ENCODE measurements at places on chromosomes 6 and 20.

GRCh38 chr6:39236742-39237141 is 7.5 kb upstream of the KCNK5 start:
- no peak overlapping the region for H3K27ac ChIP-seq
- H3K27me3 ChIP-seq = peaks cover 5% of the 10 kb centered on the region
- DNase-seq = no peak
- no peaks in the 10 kb centered on the region for H3K4me1 ChIP-seq
- H3K4me3 ChIP-seq = no peak overlapping the region
- no peaks in the 10 kb centered on the region for H3K36me3 ChIP-seq

- no peak for DNase-seq
- no peaks in the 10 kb centered on the region for H3K36me3 ChIP-seq
- no peak overlapping the region for H3K27ac ChIP-seq
Measured at GRCh38 chr20:21265261-21266190, 37.6 kb upstream of the XRN2 start.

GRCh38 chr20:51985013-51985415 is 182.7 kb upstream of the SALL4 start:
- H3K4me1 ChIP-seq = peaks cover 2% of the 10 kb centered on the region
- no peak overlapping the region for H3K27ac ChIP-seq
- H3K36me3 ChIP-seq = no peaks in the 10 kb centered on the region
- no peak for DNase-seq
- no peaks in the 10 kb centered on the region for H3K27me3 ChIP-seq

DNA sequence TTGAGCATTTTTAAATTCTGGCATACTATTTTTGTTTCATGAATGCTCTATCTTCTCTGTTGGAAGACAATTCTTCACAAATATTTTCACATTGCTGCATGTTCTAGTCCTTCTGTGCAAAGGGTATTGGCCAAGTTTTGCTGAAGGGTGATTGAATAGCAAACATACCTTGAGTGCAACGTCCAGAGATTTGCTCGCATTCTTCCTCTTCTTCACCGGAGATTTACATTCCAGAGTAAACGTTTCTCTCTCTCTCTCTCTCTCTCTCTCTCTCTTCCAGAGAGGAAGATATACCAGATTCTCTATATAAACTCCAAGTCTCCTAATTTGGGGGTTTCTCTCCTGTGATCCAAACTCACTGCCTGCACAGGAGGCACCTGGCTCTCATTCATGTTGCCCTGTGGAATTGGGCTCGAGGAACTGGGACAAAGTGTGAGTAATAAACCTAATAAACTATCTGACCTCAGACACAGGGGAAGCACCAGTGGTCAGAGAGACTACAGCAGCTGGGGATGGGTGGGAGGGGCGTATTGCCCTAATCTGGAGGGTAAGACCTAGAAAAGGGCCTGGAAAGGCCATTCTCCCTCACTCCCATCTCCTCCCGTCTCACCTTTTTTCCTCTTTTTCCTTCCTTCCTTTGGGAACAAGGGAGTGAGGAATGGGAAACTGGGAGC is 1.1 kb upstream of the TREML1 start:
- no peak for DNase-seq
- H3K27me3 ChIP-seq = peaks cover 10% of the 10 kb centered on the region
- H3K36me3 ChIP-seq = no peaks in the 10 kb centered on the region
- no peak overlapping the region for H3K27ac ChIP-seq

DNA sequence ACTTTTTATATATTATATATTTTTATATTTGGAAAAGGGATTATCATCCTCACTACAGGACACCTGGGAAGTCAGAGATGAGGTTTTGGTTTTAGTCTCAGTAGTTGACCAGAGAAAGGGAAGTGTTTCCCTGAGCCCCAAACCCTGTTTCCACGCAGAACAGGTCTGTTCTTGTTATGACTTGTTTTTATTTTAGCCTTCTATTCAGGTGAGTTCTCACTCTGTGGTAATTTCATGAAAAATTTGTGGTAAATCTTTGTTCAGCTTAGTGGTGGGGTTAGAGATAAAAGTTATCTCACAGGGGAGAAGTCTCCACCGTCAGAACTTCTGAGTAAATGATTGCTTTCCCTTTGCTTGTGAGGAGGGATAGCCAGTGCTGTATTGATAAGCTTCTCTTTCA is 224.9 kb downstream of the FARS2 start:
- H3K4me1 ChIP-seq = peaks cover 4% of the 10 kb centered on the region
- no peak overlapping the region for H3K27ac ChIP-seq
- H3K4me3 ChIP-seq = no peak overlapping the region
- no peaks in the 10 kb centered on the region for H3K27me3 ChIP-seq
- no peak for DNase-seq

DNA sequence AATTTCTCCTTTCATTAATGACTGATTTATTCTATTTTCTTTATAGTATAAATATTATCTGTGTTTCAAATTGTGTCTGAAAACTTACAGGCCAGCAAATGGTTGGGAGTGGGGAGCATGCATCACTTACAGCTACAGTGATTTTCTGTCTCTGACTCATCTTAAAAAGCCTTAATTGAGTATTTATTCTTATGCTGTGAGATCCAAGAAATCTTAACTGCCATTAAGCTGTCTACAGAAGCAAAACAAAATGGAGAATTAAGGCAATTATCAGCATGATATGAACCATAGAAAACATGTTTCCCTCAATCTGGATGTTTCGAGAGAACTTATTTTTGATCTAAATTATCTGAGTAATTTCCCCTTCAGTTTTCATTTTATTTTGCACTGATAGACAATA is 831.2 kb downstream of the KIF16B start:
- H3K4me1 ChIP-seq = no peaks in the 10 kb centered on the region
- no peak for DNase-seq
- no peak overlapping the region for H3K27ac ChIP-seq
- H3K4me3 ChIP-seq = no peak overlapping the region
- H3K27me3 ChIP-seq = no peaks in the 10 kb centered on the region

DNA sequence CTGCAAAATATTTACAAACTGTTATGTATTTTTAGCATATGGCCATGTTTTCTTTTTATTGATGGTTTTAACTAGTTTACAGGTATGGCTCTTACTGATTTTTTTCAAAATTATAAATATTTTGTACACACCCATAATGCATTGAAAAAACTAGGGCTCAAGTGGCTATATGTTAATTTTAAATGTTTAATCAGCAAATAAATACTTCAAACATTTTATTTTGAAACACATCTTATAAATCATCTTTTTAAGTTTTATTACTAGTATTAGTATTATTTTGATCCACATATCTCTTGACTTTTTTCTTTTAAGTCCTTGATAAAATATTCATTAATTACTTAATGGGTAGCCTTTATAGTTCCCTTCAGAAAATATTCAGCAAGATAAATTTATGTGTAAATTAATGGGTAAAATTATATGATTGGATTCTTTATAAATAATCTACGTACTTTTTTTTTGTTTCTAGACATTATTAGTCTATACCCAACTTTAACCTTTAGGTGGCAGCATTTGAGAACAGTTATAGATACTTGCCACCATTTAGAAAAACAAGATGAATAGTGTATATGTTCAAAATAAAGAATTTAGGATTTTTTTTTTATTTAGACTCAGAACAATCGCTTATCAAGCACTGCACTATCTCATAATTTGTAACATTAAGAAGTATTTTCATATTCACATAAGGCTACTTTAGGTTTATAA is 241.9 kb downstream of the ADGRB3 start:
- DNase-seq = no peak
- H3K27me3 ChIP-seq = no peaks in the 10 kb centered on the region
- H3K4me3 ChIP-seq = no peak overlapping the region
- no peaks in the 10 kb centered on the region for H3K4me1 ChIP-seq
- H3K27ac ChIP-seq = no peak overlapping the region

DNA sequence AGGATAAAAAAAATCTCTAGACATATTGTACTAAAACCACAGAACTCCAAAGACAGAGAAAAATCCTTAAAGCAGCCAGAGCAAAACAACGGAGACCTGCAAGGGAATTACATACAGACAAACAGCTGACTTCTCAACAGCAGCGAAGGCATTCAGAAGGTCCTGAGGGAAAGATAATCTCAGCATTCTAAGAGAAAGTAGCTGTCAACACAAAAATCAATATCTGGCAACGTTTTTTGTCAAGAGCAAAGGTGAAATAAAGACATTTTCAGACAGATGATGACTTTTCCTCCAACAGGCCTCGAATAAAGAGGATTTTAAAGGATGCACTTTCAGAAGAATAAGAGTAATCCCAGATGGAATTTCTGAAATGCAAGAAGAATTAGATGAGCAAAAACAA is 6.1 kb upstream of the SCGN start:
- no peaks in the 10 kb centered on the region for H3K36me3 ChIP-seq
- H3K4me3 ChIP-seq = no peak overlapping the region
- H3K4me1 ChIP-seq = no peaks in the 10 kb centered on the region

DNA sequence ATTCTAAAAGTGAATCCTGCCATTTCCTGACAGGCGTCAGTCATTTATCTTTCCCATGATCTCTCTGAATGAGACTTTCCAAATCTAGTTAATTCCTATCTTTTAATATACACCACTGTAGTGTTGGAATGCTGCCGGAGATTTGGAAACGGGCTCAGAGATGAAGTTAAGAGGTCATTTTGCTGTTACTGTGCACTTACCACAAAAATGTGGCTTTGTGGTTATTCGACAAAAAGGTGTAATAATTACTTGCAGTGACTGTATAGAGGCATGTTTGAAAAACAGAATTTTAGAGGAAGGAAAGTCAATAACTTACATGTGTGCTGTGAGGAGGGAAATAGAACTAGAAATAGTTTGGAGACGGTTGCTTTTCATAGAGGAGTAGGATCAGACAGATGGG is 460.2 kb upstream of the BTBD3 start:
- no peak overlapping the region for H3K27ac ChIP-seq
- no peaks in the 10 kb centered on the region for H3K36me3 ChIP-seq
- no peaks in the 10 kb centered on the region for H3K4me1 ChIP-seq
- no peaks in the 10 kb centered on the region for H3K27me3 ChIP-seq
- DNase-seq = no peak
- no peak overlapping the region for H3K4me3 ChIP-seq

GRCh38 chr6:152298055-152298647 is 339.0 kb downstream of the SYNE1 start:
- peaks cover 30% of the 10 kb centered on the region for H3K4me1 ChIP-seq
- no peak overlapping the region for H3K4me3 ChIP-seq
- peaks cover 17% of the 10 kb centered on the region for H3K36me3 ChIP-seq
- no peaks in the 10 kb centered on the region for H3K27me3 ChIP-seq
- DNase-seq = no peak

DNA sequence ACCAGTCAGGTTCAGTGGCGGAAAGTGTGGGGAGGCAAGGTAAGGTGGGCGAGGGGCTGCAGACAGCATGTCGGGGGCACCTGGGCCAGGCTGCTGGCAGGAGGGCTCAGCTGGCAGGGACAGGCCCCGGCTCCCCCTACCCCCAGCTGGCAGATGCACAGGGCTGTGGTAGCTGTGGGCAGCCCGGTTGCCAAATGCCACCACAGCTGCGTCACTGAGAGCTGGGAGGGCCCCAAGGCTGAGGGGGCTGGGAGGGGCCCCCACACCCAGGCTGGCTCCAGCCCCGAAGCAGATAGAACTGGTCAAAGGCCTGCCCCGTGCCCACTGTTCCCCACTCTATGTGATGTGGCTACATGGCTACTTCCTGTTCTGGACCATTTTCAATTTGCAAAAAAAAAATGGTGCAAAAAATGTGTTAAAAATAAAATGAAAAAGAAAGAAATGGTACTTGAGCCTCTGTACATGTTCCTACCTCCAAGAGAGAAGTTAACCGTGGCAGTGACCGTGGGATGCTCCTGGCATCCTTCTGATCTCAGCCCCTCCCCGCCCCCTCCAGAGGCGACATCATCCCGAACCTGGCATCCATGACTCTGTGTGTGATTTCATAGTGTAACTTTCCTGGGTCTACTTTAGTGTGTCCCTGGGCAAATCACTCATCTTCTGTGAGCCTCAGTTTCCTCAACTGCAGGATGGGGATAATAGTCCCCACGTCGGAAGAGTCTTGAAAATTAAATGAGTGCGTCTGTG is 64.4 kb downstream of the UBE2V1 start:
- peaks cover 19% of the 10 kb centered on the region for H3K27me3 ChIP-seq
- H3K27ac ChIP-seq = no peak overlapping the region
- H3K4me3 ChIP-seq = no peak overlapping the region
- no peaks in the 10 kb centered on the region for H3K36me3 ChIP-seq
- H3K4me1 ChIP-seq = peaks cover 13% of the 10 kb centered on the region

GRCh38 chr6:32140420-32141046 is 10.4 kb upstream of the FKBPL start:
- no peak overlapping the region for H3K4me3 ChIP-seq
- H3K36me3 ChIP-seq = no peaks in the 10 kb centered on the region
- no peak for DNase-seq
- peaks cover 21% of the 10 kb centered on the region for H3K27me3 ChIP-seq
- H3K4me1 ChIP-seq = no peaks in the 10 kb centered on the region

GRCh38 chr20:35604449-35604747 is 11.2 kb upstream of the SPAG4 start:
- DNase-seq = no peak
- H3K27me3 ChIP-seq = peaks cover 29% of the 10 kb centered on the region
- H3K4me1 ChIP-seq = peaks cover 8% of the 10 kb centered on the region
- no peak overlapping the region for H3K4me3 ChIP-seq
- no peak overlapping the region for H3K27ac ChIP-seq
- no peaks in the 10 kb centered on the region for H3K36me3 ChIP-seq

DNA sequence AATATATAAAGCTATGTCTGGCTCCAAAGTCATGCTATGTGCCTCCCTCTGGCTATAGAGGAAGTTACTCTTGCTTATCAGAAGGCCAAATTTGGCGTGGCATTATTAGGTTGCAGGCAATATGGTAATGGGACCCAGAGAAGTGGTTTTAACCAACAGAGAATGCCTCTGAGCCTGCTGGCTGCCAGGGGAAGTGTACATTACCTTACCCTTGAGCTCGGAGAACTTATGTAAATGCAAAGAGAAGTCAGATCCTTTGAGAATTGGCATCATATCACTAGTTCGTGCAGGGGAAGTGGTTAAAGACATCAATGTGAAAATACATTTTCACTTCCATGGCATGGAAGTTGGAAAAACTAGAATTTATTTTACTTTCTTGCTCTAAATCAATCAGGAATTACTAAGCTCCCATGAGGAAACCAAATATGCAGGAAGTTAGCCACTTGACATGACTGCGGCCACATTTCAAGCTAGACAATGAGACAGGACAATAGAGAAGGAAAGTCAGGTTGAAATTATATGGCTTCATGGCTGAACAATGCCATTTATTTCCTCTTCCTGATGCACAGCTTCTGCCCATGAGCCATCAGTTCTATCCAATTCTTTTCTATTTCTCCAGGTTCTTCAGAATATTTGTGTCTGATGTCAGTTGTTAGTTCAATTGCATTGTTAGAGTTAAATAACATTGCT is 134.0 kb upstream of the PHACTR1 start:
- H3K27me3 ChIP-seq = no peaks in the 10 kb centered on the region
- no peak overlapping the region for H3K27ac ChIP-seq
- H3K36me3 ChIP-seq = no peaks in the 10 kb centered on the region
- H3K4me3 ChIP-seq = no peak overlapping the region
- H3K4me1 ChIP-seq = no peaks in the 10 kb centered on the region

DNA sequence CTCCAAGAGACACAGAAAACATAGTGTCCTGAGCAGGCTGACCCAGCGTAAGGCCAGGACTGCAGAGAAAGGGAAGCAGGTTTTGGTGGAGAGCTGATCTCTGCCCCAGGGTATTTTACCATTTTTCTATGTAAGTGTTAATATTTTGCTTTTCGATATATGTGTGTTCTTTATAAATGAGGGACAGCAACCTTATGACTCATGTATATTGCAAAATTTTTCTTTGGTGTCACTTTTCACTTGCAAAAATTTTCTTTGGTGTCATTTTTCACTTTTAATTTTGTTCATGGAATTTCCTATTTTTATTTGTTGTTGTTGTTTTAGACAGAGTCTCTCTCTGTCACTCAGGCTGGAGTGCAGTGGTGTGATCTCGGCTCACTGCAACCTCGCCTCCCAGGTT is 34.6 kb upstream of the PXDC1 start:
- DNase-seq = no peak
- no peaks in the 10 kb centered on the region for H3K36me3 ChIP-seq
- no peaks in the 10 kb centered on the region for H3K4me1 ChIP-seq
- H3K4me3 ChIP-seq = no peak overlapping the region
